ENCODE measurements at places on chromosomes 5 and 9.

GRCh38 chr9:127751269-127752054 lies 16.4 kb upstream of the TOR2A start:
- DNase-seq = no peak

DNA sequence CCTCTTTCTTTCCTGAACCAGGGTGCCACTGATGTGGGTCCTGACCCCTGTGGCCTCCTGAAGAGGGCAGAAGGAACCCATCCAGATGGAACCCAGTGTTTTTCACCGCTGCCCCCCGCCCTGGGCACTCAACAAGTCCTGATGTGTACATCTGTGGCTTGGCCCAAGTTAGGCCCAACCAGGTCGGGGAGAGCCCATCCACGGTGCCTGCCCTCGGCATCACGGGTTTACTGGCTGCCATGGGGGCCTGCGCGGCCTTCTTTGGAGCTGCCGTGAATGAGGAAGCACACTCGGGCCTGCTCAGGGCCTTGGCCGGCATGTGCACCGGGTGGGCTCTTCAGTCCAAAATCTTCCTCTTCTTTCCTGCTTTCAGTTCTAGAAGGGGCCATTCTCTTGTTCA lies 5.8 kb downstream of the ECSCR start:
- no peak for DNase-seq

- no peak for DNase-seq
Observed at GRCh38 chr5:55865831-55866230, 14.7 kb downstream of the IL31RA start.

DNA sequence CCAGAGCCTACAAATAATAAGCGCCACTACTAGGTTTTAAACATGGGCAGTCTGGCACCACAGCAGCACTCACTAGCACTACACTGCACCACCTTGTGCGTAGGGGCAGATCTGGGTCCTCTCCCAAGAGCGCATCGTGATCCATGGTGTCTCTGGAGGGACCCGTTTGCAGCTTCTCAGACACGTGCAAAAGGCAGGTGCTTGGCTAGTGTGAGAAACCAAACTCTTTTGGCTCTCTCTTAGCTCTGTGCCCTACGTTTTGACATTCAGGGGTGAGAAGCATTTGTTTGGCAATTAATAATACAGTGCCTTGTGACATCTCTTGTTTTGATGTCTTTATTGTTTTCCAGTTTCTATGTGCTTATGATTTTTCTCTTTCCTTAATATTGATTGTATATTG lies 75.4 kb upstream of the EGFLAM start:
- DNase-seq = no peak

DNA sequence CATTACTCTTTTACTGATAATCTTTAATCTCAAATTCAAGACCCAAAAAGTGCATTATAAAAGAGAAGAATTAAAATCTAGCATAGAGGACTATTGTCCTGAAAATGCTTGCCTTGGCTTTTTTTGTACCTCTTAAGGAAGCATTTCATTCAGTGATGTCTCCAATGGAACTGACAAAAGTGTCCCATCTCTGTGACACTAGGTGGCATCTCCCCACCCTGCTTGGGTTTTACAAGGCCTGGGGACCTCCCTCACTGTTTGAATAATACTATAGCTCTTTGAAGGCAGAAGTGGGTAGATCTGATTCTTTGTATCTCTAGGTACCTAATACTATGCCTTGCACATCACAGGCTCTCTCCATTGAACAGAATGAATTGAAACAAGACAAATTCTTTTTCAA lies 180.6 kb downstream of the EPB41L4A start:
- DNase-seq = no peak

DNA sequence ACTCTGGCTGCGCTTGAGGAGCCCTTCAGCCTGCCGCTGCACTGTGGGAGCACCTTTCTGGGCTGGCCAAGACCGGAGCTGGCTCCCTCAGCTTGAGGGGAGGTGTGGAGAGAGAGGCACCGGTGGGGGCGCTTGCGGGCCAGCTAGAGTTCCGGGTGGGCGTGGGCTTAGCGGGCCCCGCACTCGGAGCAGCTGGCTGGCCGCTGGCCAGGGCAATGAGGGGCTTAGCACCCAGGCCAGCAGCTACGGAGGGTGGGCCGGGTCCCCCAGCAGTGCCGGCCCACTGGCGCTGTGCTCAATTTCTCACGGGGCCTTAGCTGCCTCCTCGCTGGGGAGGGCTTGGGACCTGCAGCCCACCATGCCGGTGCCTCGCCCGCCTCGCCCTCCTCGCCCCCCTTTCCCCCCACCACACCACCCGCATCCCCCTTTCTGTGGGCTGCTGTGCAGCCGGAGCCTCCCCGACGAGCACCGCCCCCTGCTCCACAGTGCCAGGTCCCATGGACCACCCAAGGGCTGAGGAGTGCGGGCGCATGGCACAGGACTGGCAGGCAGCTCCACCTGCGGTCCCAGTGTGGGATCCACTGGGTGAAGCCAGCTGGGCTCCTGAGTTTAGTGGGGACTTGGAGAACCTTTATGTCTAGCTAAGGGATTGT lies 954.5 kb downstream of the DTWD2 start:
- no peak for DNase-seq

- DNase-seq = no peak
Observed at GRCh38 chr5:164303646-164304215, 798.3 kb downstream of the MAT2B start.

GRCh38 chr9:38727497-38728001 lies 7.6 kb upstream of the FAM240B start:
- DNase-seq = no peak

DNA sequence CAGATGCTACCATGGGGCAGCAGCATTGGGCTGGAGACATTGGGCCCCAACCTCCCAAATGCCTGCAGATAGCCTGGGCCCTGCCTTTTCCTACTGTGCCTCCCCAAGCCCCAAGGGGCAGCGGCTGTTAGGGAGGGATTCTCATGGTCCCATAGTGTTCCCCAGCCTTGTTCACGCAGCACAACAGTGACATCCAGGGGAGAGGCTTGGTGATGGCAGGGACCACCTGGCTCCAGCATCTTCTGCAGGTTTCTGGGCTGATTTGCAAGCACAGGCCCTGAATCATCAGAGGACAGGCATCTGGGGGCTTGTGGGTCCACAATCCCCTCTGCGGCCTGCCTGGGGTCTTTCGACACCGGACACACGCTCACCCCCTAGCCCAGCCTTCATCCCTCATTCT lies 354.6 kb downstream of the SLIT3 start:
- DNase-seq = no peak

DNA sequence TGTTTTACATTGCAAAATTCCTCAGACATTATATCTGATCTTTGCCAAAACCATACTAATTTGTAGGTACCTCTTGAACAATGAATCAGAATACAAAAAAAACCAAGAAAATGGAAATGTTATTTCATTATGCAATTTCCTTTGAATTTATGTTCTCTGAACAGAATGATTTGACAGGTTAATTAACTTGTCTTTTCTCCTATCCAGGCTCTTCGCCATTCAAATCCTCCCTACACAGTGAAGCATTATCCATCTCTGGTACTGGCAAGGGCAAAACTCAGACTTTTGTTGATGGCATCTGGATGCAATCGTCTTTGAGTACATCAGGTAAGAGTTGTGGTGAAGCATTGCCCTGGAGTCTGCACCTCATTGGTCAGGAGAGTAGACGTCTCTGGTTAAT lies 655.7 kb upstream of the ITGA1 start:
- no peak for DNase-seq

Data from NCI-H1048 (cell line).